ENCODE measurements at places on chromosomes 1 and 21. TPM values are rescaled to one million over a fixed set of nuclear protein-coding genes. Genes with fewer than 3 reads are reported as not detected.

The ANGPTL1 gene
- 0.09 TPM for total RNA-seq

The RPL22 gene
- total RNA-seq, result 457 TPM

The TENT5C gene
- total RNA-seq, result 0.07 TPM

The PIK3C2B gene
- total RNA-seq, result 5.8 TPM

The SLC44A5 gene
- 0.03 TPM for total RNA-seq

The OR2W3 gene
- total RNA-seq, result not detected

The SPRR5 gene
- total RNA-seq, result not detected

The GNPAT gene
- 35.3 TPM for total RNA-seq

The RASAL2 gene
- 17.8 TPM for total RNA-seq

The FAM229A gene
- total RNA-seq, result 4.4 TPM

The TGFB2 gene
- total RNA-seq, result 25.7 TPM

The SPATA46 gene
- total RNA-seq, result not detected

The MANEAL gene
- 27.1 TPM for total RNA-seq

The KPRP gene
- total RNA-seq, result not detected

The NECAP2 gene
- total RNA-seq, result 40.5 TPM

The RAB25 gene
- not detected for total RNA-seq

The RHD gene
- not detected for total RNA-seq

The PCP4L1 gene
- 0.13 TPM for total RNA-seq

The ENSA gene
- 134 TPM for total RNA-seq

The NUDT17 gene
- total RNA-seq, result 5.6 TPM

The GJA8 gene
- total RNA-seq, result not detected

The HSD11B1 gene
- not detected for total RNA-seq

The PDZK1IP1 gene
- total RNA-seq, result 5.6 TPM

The RBM11 gene
- not detected for total RNA-seq
